ENCODE measurements at places on chromosomes 2 and 18.

- DNase-seq, result no peak
Observed at GRCh38 chr2:105757433-105757832, 12.7 kb downstream of the NCK2 start.

GRCh38 chr2:166135152-166135848, 7.5 kb upstream of the SCN1A start:
- no peak for DNase-seq

- DNase-seq, result no peak
Observed at GRCh38 chr2:42769583-42770287, 5.8 kb upstream of the OXER1 start.

- peak; percentile 29 for DNase-seq
Observed at GRCh38 chr2:68244456-68244855, 7.9 kb downstream of the PPP3R1 start.

DNA sequence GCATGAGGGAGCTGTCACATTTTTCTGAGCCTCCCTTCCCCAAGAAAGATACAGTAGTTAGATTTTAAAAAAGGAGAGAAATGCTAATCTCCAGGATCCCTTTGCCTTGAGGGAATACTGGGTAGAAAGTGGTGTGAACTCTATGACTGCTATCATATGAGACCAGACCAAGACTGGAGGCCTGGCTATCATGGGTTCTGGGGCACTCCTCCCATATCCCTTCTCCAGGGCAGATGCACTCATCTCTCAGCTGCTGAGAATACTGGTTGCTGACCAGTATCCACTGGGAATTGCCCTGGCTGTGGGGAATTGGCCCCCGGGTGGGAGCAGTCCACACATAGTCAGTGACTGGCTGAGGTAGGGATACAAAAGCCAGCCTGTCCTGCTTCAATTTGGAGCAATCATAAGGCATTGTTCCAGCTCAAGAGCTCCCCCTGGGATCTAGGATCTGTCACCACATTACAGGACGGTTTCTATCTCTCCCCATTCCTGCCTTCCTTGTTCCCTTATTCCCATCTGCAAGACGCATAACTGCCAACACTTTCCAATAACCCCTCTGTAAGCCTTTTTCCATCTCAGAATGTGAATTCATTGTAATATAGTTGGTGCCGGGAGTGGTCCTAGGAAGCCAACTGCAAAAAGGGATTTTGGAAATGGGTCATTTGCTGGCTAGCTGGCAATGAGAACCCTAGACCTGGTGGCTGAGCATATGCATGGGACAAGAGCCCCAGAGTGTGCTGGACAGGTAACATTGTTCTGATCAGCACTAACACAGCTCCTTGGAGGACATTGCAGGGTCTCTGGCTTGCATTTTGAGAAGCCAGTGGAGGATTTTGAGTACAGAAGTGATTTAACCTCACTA, 35.4 kb upstream of the REEP1 start:
- peak; percentile 45 for DNase-seq

All from fibroblast of skin of scalp (primary cell).